ENCODE measurements at places on chromosomes 3 and 15.

DNA sequence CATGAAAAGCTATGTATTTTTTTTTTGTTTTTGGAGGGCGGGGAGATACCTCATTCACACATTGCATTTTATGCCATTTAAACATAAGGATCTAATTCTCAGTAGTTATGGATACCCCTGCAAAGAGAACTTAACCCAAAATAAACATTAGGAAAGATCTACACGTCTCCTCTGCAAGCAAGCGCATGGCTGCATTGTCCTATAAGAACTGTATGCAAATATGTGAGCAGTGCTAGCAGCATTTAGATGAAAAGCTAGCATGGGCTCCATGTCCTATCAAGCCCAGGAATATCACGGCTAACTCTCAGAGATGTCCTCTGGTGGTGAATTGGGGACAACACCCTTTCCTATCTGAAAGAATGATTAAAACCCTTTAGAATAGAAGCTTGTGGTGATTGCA is 292.8 kb downstream of the MEX3B start:
- no peak for DNase-seq

DNA sequence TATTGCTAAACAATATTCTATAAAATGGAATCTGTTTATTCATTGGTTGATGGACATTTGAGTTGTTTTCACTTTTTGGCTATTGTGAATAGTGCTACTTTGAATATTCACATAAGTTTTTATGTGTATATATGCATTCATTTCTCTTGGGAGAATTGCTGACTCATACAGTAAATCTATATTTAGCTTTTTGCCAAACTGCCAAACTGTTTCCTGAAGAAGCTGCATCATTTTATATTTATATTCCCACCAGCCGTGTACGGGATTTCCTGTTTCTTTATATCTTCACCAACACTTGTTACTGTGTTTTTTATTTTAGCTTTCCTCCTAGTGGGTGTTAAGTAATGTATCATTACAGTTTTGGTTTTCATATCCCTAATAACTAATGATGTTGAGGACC is 12.5 kb upstream of the TCAIM start:
- no peak for DNase-seq

DNA sequence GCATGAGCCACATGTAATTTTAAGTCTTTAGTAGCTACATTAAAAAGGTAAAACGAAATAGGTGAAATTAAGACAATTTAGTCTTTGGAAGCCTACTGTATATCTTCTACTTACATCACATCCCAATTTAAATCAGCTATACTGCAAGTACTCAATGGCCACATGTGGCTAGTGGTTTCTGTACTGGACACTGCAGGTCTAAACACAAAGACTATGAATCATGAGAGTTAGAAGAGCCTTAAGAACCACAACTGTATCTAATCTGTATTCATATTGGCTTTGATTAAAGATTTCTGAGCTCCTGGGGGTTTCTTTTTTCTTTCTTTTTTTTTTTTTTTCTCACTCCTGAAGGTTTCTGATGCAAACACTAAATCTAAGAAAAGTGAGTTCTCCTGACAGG is 2.3 kb upstream of the EIF1B start:
- no peak for DNase-seq

DNA sequence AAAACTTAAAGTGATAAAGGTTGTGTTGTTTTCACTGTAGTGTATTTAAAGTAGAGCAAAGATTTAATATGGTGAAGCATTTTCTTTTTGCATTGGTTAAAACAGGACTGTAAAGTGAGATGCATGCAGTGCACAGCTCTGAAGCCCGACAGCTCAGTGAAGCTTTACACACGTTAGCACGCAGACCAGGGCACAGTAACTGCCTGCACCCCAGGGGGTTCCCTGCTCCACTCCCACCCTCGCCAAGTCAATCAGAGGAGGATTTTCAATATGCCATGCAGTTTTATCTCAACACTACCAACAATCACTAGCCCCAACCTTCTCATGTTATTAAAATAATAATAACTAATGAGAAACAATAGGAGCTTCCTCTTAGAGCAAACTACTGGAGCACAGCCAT is 28.1 kb upstream of the BCL2L10 start:
- DNase-seq, result no peak

- DNase-seq, result no peak
Observed at GRCh38 chr3:158713094-158713499, 19.2 kb downstream of the RARRES1 start.

DNA sequence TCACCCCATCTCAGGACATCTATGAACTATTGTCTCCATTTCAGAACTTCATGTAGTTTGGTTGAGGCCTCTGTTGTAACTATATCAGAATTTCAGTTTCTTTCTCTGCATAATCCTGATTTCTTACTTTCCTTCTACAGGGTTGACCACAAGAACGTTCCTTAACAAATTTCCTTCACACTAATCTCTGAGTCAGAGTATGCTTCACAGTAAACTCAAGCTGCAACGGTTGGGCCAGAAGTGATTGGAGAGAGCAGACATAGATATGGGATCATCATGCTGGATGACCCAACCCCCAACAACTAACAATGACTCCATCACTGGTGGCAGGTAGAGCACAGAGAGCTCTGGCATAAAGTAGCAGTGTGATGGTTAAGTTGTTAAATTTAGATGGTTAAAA is 128.8 kb upstream of the OSTN start:
- DNase-seq, result no peak

GRCh38 chr15:88745696-88746095 is 57.5 kb upstream of the ACAN start:
- no peak for DNase-seq

- no peak for DNase-seq
Observed at GRCh38 chr15:35934383-35935049, 388.6 kb upstream of the DPH6 start.

DNA sequence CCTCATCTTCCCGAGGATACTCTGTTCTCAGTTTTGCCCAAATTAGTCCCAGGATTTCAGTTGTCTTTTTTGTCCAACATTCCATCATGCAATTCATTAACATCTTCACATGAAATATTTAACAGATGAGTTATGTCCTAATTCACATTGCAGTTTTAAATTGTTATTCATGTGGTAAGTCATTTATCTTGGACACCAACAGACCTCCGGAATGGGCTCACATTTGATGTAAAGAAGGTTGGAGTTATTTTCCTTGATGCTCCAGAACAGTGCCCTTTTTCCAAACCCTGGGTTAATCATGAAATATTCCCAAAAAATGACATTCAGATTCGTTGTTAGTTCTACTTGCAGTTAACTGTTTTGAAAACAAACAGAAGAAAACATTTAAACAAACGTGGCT is 32.8 kb upstream of the LRTM1 start:
- no peak for DNase-seq

DNA sequence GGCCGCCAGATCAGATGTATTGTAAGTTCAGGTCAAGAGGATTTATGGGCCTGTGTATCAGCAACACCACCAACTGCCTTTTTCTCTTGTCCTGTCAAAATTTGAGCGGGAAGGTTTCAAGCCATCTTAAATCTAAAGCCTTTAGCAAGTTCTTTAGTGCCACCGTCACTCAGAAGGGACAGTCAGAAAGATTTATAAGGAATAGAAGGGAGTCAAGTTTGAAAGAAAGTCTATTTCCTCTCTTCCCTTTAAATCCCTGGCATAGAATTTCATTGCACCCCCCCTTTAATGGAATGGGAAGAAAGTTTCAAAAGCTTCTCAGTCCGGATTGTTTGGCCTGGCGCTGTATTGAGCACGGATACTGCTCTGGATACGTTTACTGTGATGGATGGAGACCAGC is 359.4 kb downstream of the FEZF2 start:
- DNase-seq, result no peak

GRCh38 chr3:138271189-138271794 is 58.4 kb downstream of the NME9 start:
- no peak for DNase-seq

- no peak for DNase-seq
Observed at GRCh38 chr3:128548426-128549282, 55.7 kb upstream of the GATA2 start.

GRCh38 chr3:110944782-110945181 is 126.8 kb upstream of the NECTIN3 start:
- DNase-seq, result no peak

- DNase-seq, result no peak
Observed at GRCh38 chr3:150755902-150756301, 7.1 kb downstream of the SIAH2 start.

DNA sequence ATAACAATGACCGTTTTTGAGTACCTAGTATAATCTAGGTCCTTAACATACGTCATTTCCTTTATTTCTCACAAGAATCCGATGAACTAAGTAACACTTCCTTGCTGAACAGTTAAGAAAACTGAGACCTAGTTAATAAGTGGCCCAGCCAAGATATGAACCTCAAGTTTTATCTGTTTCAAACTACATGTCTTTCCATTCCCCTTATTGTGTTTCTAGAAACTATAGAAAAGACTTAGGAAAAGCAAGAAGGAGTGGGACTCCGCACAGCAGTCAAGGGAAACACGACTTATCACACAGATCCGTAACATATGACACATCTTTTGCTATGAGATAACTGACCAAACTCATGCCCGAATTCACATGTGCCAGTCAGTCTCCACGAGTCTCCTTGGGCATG is 221.2 kb upstream of the ADAMTS9 start:
- no peak for DNase-seq

DNA sequence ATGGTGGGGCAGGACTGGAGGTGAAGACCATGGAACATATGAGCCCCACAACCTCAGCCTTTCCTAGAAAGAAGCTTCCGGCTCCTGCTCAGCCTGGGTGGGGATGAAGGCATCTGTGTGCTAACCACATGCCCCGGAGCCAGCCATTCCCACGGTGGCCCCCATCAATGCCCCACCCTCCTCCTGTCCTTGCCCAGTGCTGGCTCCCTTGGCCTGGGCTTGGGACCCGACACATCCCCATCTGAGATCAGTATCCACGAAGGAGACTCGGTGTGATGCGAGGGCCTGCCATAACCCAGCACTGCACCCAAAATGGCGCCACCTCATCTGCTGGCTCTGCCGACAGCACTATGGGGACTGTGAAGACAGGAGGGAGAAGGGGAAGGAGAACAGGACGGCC is 16.5 kb upstream of the PLXND1 start:
- no peak for DNase-seq

DNA sequence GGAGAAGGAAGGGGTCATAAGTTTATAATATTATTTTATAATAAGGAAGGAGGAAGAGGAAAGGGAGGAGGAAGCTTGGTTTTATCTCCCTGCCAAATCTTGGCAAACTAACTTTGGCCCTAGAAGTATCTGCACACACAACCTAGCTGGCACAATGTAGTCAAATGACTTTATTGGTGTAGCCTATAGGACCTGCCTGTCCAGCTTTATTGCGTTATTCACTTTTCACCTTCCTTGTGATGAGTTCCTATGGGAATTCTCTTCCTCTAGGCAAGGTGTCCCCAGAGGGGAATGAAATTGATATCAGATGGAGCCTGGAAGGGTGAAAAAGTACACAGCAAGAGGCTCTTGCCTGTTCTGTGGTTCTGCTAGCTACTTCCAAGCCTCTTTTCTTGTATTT is 111.2 kb upstream of the SLC25A36 start:
- no peak for DNase-seq

GRCh38 chr15:42427429-42428223 is 63.3 kb downstream of the ZNF106 start:
- no peak for DNase-seq

DNA sequence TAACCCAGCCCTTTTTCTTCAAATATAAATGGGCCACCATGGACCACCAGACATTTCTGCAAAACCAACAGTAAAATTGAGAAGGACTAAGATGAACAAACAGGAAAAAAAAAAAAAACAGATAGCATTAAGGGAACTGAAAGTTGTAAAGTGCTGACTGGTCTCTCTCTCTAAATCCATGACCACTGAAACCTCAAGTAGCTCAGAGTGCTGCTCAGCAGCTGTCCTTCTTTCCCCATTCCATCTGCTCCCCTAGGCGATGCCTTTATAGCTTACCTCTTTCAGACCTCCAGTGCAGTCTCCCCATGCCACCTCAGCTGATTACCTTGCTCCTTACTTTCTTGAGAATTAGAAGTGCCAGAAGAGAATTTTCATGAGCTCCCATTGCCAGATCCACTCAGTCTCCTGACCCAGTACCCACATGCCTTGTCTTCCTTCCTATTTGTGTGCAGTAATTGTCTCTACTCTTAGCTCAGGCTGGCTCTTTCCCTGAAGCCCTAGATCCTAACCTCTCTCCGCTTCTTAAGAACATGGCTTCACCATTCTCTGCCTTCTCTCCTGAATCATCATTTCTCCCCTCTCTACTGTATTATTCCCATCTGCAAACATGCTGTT is 23.9 kb upstream of the XIRP1 start:
- no peak for DNase-seq

- DNase-seq, result no peak
Observed at GRCh38 chr3:138467931-138468330, 33.5 kb downstream of the ESYT3 start.

DNA sequence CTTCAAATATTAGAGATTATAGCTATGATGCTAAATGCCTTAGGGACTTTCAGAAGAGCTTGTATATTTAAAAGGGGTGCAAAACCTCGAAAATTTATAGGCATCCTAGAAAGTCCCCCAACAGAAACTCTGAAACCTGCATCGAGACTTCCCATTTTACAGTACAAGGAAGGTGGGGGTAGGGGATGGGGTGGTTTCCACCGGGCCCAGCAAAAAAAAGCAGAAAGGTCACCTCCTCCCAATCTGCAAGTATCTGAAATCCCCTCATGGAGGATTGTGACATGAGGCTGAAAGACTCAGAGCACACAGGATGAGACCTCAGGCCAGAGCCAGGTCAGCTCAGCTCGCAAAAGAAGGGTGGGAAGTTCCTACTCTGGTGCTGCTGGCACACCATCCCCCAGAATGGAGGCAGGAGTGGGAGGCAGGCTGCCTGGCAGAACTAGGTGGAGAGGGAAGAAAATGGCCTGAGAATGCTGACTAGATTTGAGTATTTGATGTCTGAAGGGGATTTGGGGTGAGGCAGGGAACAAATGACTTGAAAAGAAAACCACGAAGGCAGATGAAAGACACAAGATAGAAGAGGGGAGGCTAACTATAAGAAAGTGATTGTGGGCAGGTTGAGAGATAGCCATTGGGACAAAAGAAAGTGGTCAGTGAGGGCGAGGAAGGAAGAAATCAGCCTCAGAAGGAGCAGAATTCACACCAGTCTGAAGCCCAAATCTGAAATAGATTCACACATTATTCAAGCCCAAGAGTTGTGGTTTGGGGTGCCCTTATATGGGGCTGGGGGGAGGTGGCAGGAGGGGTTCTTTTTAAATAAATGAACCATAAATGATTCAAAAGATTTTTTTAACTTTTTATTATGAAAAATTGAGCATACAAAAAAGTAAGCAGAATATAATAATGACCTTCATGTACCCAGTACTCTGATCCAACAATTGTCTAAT is 22.5 kb upstream of the TSC22D2 start:
- DNase-seq, result no peak

GRCh38 chr15:91698241-91698640 is 155.3 kb upstream of the SLCO3A1 start:
- DNase-seq, result no peak

GRCh38 chr15:68409736-68410370 is 22.1 kb downstream of the ITGA11 start:
- no peak for DNase-seq

- DNase-seq, result no peak
Observed at GRCh38 chr15:68639926-68640600, 61.3 kb downstream of the CORO2B start.

All from hypothalamus (tissue), 51 donors.